ENCODE measurements at places on chromosomes 5 and 9.

DNA sequence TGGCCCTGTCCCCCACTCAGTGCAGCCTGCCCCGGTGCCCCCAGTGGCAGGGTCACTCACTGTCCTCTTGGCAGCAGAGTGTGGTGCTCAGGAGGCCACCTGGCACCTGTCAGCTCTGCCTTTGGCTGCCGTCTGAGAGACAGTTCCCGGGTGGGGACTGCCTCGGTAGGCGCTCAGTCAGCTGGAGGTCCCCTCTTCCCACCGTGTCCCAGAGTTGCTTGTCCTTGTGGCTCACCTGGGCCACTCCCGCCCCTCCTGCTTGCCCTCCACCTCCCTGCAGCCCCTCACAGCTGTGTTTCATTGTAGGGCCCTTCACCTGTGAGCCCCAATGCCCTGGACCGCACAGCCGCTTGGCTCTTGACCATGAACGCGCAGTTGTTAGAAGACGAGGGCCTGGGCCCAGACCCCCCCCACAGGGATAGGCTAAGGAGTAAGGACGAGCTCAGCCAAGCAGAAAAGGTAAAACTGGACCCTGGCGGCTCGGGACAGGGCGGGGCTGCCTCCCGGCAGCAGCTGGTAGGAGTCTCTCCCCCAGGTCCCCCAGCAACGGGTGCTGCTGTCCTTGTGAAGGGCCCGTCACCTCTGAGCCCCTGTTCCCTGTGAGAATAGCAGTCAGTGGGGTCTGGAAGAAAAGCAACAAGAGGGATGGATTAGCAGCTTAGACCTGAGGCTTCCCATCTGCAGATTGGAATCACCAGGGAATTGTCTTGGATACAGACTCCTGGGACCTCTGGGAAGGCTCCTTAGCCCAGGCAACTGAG lies 122.7 kb downstream of the DAB2IP start:
- no peak for DNase-seq

DNA sequence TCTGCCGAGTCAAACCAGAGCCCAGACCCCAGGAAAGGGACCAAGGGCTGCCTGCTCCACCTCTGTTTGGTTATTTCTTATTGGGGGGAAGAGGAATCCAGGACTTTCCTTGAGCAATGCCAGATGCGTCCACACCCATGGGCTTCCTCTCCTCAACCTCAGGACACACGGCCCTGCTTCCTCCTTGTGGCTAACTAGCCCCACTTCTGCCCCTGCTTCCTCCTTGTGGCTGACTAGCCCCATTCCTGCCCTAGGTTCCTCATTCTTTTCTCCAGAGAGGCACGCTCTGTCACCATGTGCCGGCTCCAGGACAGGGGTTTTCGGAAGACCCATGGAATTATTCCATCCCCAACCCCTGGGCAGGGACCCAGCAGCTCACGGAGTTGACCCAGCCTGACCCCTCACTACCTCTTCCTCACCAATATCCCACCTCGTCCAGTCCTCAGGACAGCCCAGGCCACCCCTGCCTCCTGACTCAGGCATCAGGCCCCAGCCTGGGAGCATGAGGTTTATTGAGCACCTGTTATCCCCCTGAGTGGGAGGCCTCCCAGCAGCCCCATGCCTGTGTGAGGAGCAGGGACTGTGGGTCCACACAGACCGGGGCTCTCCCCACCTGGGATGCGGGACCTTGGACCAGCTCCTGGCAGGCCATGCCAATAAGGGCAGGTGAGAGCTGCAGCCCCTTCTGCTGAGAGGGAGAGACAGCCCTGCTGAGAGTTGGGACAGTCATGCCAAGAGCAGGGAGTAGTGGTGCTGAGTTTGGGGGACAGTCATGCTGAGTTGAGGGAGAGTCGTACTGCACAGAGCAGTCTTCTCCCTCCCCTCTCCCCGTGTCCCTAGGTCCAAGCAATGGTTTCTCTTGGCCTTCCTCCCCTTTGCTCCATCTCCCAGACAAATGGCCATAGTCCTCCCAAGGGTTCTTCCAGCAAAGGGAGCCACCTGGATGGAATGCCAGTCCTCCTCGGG lies 11.8 kb upstream of the FCN1 start:
- no peak for DNase-seq

DNA sequence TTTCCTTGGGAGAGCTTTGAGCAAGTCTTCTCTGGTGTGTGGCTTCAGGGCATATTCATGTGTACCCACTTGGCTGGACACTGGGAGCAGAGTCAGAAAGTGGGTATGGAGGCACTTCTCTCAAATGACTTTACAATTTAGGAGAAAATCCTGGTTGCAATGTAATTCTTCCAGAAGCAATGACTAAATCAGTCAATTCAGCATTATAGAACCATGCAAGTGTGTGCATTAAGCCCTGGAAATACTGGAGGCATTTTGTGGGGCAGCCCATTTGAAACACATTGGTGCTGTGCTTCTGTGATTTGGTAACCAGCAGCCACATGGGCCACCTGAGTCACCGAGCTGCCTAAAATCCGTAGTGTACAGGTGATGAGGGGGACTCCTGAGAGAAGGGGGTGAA lies 94.6 kb upstream of the TAS2R1 start:
- DNase-seq, result no peak

GRCh38 chr5:17398866-17399835 lies 98.9 kb upstream of the TAF11L2 start:
- no peak for DNase-seq

DNA sequence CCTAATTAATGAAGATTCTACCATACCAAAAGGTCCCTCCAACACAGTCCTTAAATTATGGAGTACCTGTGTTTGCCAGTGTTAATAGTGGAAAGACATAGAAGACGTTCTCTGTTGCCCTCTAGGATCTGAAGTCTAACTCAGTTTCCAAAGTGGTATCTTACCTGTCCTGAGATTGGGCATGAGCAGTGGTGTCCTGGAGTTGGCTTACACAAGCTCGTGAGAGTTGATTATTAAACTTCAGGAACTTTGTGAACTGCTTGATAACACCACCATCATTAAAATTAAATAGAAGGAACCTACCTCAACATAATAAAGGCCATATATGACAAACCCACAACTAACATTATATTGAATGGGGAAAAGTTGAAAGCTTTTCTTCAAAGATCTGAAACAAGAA lies 60.9 kb upstream of the SMARCA2 start:
- DNase-seq, result no peak

Data from dermis blood vessel endothelial cell (primary cell).